ENCODE measurements at places on chromosomes 11 and 22.

DNA sequence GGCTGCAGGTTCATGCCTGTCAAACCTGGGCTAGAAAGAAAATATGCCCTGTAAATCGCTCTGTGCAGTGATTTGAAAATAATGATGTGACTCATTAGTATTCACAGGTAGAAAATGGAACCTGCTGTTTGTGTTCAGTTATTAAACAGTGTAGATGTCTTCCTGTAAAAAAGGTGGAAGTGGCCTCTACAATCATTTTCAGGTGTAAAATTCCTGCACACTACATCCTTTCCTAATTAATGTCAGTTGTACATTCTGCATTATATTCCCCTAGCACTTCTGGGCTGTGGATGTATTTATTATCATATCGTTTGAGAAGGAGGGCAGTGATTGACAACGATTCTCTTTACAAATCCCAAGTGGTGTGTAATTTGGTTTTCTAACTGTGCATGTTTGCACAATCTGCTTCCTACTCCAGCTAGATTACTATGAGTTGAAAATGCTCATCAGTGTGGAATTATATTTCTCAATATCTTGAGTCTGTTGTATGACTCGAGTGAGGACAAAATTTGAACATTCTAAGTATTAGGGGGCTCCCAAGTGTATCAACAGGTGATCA lies 454.0 kb upstream of the DDI1 start:
- no peak for DNase-seq

DNA sequence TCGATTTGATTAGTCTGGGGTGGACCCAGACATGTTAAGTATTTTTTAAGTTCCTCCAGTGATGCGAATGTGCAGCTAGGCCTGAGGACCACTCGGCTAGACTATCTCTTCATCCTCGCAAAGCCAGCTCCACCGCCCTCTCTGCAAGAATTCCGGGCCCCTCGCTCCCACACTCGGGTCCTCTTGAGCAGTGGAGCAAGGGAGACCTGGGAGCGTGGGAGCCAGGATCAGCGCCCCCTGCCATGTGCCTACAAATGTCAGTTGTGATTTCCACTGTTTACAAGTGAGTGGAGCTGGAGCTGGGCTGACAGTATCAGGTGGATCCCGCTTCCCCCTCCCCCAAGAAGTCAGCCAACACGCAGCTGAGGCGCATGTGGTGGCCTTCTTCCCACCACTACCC lies 6.7 kb downstream of the B3GNT6 start:
- DNase-seq, result no peak

DNA sequence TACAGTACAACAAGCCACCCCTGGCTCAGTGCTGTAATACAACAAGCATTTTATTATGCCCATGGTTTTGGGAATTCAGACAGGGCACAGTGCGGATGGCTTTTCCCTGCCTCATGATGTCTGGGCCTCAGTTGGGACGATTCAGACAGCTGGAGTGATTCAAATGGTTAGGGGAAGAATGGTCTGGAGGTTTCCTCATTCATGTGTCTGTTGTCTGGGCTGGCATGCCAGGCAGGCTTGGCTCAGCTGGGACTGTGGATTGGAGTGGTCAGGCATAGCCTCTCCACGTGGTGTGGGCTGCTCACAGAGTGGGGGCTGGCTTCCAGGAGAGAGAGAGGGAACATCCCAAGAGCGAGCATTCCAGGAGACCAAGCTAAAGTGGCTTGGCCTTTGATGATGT lies 164.4 kb downstream of the C11orf91 start:
- DNase-seq, result no peak

DNA sequence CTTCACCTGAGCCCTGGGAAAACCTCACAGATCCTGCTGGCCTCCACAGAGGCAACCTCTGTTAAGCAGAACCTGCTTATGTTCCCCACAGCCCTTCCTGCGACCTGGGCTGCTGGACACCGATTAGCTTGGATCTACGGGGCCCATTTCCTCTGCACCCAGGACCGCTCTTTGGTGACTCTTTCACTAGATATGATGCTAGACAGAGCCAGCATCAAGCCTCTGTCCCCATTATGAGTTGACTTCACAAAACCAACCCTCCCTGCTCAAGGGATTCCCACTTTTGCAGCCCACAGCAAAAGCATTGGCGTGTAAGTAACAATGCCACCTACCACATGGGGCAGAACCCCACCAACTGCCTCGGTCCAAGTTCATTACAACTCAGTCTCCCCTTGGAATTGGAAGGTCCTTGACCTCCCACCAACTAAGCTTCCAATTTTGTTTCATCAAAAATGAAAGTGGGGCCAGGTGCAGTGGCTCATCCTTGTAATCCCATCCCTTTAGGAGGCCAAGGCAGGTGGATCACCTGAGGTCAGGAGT lies 15.2 kb upstream of the TMPRSS4 start:
- no peak for DNase-seq

GRCh38 chr11:82791779-82792178 lies 58.1 kb upstream of the FAM181B start:
- no peak for DNase-seq

DNA sequence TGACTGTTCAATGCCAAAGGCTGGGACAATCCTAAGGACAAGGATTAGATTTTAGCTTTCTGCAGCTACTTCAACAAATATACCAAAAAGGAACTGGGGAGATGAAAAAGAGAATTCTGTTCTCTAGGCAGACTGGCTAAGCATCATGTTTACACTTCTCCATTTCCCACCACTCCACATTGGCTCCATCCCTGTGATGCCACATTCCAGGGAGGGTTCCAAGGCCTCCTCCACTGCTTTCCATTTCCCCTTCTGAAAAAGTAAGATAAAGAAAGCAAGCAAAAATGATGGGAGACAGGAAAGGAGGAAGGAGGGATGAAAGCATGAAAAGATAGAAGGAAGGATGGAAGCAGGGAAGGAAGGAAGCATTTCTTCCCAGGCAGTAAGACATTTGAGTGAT lies 315.8 kb downstream of the BLID start:
- DNase-seq, result no peak
